ENCODE measurements at places on chromosomes 11 and 22.

DNA sequence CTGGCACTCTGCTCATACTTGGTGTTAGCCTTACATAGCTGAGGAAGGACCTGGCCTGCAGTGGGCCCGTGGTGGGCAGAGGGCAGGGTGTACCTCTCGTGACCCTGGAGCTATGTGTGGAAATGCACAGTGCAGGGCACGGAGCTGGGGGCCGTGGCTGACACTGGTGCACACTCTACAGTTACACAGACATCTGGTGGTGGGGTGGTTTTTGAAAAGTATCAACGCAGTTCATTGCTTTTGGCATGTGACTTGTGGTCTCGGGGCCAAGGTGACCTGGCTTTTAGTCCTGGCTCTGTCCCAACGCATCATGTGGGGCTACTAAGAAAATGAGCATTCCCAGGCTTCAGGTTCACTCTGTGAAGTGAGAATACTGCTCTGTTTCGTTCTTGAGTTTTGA is 553.6 kb downstream of the NTM start:
- no peak for DNase-seq

GRCh38 chr11:115548878-115549528 is 44.8 kb upstream of the CADM1 start:
- DNase-seq: no peak

GRCh38 chr11:129377739-129378138 is 2.1 kb downstream of the BARX2 start:
- no peak for DNase-seq

- no peak for DNase-seq
These were observed 36.1 kb downstream of the ARHGEF12 start for GRCh38 chr11:120372296-120372695.

- no peak for DNase-seq
These were observed 1.3 kb upstream of the DKK3 start for GRCh38 chr11:12009617-12010321.

DNA sequence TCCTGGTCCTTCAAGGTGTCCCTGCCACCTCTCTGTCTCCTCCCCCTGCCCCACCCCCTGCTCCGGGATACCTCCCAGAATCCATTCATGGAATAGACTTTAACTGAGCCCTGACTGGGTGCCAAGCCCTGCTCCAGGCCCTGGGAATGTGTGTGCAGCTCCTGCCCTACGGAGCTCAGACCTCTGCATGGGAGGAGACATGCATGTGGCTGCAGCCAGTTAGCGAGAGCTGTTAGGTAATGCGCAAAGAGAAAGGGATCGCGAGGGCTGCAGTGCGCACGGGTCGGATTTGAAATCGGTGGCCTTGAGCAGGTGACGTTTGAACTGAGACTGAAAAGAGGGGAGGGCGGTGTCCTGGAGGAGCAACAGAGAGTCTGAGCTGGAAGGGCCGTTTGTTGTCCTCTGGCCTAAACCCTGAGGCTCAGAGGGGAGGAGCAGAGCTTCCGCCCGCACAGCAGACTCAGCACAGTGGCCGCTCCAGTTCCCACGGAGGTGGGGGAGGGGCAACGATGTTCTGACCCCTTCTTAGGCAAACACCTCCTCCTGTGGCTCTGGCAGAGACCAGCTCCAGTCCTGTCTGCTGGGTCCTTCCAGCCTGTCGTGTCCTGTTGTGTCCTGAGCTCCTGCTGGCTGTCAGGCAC is 19.8 kb upstream of the LRRC10B start:
- peak; percentile 58 for DNase-seq

- DNase-seq: no peak
These were observed 368.5 kb downstream of the NELL1 start for GRCh38 chr11:21037850-21038249.

GRCh38 chr11:398826-399225 is 4.8 kb downstream of the PKP3 start:
- no peak for DNase-seq

- no peak for DNase-seq
These were observed 34.8 kb upstream of the DDI1 start for GRCh38 chr11:104001561-104002056.

DNA sequence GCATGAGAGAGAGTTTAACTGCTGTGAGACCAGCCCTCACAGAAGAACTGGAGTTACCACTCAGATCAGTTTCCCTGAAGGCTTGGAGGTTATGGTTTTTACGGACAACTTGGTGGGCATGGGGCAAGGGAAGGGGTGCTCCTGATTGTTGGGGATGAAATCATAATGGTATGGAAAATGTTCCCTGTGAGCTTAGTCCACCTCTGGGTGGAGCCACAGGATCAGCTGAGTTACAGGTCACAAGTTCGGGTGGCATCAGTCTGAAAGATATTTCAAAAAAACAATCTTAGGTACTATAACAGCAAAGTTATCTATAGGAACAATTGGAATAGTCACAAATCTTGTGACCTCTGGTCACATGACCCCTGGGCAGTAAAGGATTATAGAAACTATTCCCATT is 162.9 kb downstream of the DLG2 start:
- DNase-seq: no peak

DNA sequence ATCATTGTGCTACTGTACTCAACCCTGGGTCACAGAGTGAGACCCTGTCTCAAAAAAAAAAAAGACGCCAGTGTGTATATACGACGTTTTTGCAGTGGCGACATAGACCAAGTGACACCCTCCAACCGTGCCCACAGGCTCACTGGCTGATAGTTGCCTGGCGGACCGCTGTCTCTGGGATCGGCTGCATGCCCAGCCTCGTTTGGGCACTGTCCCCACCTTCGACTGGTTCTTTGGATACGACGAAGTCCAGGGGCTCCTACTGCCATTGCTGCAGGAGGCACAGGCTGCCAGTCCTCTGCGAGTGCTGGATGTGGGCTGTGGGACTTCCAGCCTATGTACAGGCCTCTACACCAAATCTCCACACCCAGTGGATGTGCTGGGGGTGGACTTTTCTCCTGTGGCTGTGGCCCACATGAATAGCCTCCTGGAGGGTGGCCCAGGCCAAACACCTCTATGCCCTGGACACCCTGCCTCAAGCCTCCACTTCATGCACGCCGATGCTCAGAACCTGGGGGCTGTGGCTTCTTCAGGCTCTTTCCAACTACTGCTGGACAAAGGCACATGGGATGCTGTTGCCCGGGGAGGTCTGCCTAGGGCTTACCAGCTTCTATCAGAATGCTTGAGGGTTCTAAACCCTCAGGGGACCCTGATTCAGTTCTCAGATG is 1.3 kb downstream of the CSKMT start:
- DNase-seq: no peak

GRCh38 chr11:19013181-19013857 is 47.2 kb downstream of the MRGPRX2 start:
- DNase-seq: no peak

- DNase-seq: no peak
These were observed 743 bp upstream of the CD3D start for GRCh38 chr11:118343248-118343647.

GRCh38 chr11:75429902-75430713 is 2.9 kb downstream of the KLHL35 start:
- peak; percentile 67 for DNase-seq

DNA sequence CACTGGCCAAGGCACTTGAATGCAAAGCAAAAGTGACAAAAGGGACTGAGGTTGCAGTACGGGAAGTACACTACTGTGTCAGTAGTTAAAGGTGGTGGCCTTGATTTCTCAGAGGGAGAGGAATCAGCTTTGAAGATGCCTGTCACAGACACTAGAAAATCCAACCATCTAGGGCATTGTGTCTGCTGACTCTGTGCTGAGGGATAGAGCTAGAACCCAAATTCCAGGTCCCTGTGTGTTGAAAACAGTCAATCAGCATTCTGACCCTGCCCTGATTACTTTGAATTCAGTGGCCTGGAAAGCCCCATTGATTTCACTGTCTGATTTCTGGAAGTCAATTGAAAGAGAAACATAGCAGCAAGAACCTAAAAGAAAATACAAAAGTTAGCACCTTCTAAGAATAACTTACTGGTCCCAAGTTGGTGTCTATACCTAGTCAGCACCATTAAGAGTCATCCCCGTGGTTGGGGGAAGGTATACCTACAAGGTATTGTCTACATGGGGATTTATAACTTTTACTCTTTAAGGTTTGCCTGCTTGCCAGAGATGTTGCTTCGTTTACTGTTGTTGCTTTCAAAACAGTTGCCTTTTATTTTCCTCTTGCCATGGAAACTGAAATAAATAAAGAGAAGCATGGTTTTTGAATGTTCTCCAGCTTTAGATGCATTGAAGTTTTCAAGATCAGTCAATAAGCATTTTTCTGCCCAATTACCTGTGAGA is 97.3 kb downstream of the PDHX start:
- DNase-seq: no peak

DNA sequence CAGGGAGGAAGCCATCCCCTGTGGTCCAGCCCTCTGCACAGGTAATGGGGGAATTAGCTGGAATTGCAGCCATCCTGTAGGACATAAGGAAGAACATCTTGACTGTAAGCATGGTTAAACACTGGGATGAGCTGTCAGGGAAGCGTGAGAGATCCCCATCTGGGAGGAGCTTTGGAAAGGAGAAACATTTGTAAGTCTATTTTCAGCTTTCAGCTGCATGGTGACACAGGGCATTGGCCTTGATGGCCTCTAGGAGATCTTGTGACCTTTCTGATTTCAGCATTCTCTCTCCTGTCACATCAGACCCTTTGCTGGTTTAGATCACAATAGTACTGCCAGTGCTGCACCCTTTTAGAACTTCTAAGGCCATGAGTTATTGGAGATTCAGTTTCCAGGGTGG is 47.1 kb downstream of the BCR start:
- no peak for DNase-seq

DNA sequence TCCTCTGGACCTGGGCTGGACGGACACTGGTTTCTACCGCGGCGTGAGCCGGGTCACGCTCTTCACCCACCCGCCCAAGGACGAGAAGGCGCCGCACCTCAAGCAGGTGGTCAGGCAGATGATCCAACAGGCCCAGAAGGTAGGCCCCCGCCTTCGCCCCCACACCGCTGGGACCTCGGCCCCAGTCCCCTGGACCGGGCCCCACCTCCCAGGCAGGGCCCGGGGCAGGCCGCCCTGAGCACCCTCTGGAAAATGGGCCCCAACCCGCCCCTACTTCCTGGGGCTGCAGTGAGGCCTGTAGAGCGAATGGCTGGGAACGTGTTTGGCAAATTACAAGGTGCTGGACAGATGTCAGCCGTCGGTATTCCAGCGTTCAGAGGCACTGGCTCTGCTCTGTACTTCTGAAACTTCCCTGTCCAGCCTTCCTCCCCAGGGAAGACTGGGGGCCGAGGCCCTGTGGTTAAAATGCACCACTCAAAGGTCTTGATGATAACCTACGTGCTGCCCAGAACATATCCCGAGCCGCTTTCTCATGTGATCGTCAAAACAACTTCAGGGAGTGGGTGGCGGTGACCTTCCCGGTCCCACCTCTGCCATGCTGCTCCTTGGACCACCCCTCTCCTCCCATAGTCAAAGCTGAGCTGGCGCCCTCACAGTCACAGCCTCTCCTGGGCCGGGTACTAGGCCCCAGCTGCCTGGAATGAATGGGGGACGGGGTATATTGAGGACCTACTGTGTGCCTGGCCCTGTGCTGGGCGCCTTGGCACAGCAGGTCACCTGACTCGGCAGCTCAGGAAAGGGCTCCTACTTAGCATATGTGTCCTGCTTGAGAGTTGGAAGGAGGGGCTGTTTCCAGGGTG is 869 bp downstream of the FAM83F start:
- DNase-seq: no peak

DNA sequence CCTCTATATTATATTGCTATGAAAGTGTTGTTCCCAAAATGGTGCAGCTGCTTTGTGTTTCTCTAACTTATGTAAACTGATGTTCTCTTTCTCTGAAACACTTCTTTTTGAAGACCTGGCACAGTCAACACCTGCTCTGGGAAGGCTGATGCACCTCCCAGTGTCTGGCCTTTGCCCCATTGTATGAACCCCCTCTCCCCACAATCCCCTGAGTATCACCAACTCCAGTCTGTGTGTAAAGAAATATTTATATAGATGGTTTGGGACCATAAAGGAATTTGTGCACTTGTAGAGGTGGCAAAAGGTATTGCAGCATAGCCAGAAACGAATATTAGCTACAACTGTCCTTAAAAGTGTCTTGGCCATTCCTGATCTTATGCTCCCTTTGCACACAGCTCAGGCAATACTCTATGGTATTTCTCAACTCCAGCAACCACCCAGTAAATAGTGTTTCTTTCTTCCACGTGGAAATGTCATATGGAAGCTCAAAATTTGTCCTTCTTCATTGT is 365.2 kb upstream of the DDI1 start:
- DNase-seq: no peak

GRCh38 chr11:73856031-73856567 is 20.5 kb downstream of the COA4 start:
- no peak for DNase-seq

DNA sequence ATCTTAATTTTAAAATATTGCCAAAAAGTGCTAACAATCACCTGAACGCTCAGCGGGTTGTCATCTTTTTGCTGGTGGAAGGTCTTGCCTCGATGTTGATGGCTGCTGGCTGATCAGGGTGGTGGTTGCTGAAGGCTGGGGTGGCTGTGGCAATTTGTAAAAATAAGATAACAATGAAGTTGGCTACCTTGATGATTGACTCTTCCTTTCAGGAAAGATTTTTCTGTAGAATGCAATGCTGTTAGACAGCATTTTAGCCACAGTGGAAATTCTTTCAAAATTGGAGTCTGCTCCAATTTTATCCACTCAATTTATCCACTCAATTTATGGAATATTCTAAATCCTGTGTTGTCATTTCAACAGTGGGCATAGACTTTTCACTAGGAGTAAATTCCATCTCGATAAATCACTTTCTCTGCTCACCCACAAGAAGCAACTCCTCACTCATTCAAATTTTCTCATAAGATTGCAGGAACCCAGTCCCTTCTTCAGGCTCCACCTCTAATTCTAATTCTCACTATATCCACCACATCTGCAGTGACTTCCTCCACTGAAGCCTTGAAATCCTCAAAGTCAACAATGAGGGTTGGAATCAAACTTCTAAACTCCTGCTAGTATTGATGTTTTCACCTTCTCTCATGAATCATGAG is 78.8 kb downstream of the LINC01488 start:
- no peak for DNase-seq

DNA sequence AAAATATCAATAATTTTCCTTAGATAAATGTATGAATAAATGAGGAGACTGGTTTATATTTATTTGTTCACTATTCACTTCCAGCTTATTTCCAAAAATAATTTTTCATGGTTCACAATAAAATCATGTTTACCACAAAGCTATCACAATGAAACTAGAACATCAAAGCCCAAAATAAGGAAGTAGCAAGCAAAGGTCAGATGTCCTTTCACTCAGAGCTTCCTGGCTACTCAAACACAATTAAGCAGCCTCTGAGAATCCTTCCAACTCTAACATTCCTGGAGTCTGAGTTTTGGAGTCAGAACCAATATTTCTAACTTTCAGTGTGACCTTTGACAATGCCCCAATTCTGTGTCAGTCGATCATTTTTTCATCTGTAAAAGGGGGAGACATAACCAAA is 527.0 kb downstream of the SOX6 start:
- no peak for DNase-seq

DNA sequence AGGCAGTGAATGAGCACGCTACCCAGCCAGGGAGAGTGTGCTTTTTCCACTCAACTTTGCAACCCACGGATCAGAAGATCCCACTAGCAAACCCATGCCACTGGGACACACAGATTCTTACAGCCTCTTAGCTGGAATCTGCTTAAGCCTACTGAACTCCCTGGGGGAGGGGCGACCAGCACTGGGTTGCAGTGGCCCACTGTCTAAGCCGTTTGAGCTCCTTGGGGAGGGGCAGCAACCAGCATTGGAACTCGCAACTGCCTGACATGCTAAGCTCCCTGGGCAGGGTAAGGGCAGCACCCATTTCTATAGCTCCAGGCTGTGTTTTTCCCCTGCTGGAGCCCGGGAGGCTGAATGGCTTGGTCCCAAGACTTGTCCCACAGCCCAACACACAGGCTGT is 99.6 kb downstream of the FAM168A start:
- no peak for DNase-seq

GRCh38 chr11:35235157-35235468 is 96.1 kb downstream of the CD44 start:
- DNase-seq: no peak

All from NCI-H774 (cell line).